A549 treated with CORT108297 at 1 μM for 4 hours (cell line): ENCODE measurements at places on chromosomes 3 and 15. TPM values are rescaled to one million over a fixed set of nuclear protein-coding genes. Genes with fewer than 3 reads are reported as not detected.

The MINDY2 gene
- total RNA-seq, result 3.3 to 7.1 TPM (median 4.8 TPM) in 5 replicates

The IL17RB gene
- total RNA-seq, result 0.77 to 1.1 TPM (median 0.85 TPM) in 5 replicates

The SLC2A2 gene
- total RNA-seq, result not detected in 5 replicates

The C3orf22 gene
- not detected in 5 replicates for total RNA-seq
